Activated naive CD8-positive, alpha-beta T cell treated with anti-CD3 and anti-CD28 coated beads, Interleukin-2, amount 10 ng/mL, durations not matched to agents 7 days and 5 days (primary cell): ENCODE measurements at places on chromosomes 2 and 18. TPM values are rescaled to one million over a fixed set of nuclear protein-coding genes. Genes with fewer than 3 reads are reported as not detected.

DNA sequence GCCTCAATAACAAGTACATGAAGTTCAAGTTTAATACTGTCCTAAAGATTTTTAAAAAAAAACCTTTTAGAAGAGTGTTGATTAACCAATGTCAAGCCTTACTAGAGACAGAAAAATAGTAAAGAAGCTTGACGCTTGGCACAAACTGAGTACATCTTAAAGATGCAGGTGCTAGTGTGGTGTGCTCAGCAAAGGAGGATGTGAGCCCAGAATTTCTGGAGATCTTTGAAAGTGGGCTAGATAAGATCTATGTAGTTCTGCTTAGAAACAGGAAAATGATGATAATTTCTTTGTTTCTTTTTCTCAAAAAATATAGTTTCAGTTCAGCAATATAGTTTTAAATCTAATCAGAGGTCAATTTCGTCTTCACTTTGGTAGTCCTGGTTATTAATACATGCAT lies 118.3 kb upstream of the KLHL14 start:
- no peak for DNase-seq

- no peak for DNase-seq
These were observed 18.3 kb downstream of the FIGN start for GRCh38 chr2:163717515-163717914.

DNA sequence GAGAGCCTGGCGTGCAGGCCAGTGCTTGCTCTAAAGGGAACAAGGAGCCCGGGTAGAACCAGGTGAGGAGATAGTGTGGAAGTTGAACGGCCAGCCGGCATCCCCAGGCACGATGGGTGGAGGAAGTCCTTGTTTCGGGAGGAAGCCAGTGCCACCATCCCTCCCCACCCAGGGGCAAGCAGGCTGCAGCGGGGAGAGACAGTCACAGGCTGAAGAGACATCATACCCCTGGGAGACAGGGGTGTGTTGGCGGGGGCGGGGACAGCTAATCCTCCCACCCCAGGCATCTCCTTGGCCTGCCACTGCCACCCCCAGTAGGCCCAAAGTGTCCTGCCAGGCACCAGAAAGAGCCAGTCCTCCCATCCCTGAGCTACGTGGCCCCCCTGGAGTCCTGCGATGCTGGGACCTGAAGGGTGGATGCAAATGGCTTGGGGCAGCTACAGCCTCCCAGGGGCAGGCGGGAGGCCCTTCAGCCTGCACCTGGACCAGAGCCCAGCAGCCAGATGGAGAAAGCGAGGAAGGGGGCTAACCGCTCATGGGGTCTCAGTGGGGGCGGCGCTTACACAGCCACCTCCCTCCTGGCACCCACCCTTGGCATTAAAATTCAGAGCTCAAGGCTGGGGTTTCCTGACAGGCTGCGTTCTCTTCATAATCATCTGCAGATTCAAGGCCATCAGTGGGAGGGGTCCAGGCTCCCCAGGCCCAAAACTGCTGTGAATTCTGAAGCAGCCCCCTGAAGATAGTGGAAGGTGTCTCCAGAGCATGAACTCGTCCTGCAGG lies 14.8 kb upstream of the GPR55 start:
- DNase-seq = no peak

DNA sequence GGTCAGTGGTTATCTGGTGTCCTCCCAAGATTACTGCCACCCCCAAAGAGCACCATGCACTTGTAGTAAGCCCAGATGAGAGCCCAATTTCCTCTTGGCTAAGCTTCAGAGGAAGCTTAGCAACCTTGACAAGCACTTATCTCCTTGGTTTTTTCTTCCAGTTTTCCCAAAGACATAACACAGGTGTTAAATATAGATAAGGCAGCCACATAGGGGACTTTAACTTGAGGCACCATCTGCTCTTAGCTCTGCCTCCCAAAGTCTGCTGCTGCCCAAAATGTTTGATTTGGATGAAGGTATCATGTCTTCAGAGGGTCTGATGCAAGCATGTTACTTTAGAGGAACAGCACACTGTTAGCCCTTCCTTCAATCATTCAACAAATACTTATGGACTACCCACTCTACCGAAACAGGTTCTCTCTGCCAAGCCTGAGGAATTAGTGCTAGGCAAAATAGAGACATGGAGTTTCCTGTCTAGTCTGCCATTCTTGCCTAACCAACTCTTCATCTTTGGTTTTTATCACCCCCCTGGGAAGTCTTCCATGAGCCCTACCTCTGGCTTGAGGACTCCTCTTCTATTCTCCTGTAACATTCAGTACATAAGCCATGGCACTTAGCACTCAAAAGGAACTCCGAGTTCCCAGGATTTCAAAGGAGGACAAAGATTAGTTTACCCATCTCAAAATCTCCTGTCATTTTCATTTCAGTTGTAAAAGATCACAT lies 73.7 kb downstream of the SP3 start:
- DNase-seq = no peak

DNA sequence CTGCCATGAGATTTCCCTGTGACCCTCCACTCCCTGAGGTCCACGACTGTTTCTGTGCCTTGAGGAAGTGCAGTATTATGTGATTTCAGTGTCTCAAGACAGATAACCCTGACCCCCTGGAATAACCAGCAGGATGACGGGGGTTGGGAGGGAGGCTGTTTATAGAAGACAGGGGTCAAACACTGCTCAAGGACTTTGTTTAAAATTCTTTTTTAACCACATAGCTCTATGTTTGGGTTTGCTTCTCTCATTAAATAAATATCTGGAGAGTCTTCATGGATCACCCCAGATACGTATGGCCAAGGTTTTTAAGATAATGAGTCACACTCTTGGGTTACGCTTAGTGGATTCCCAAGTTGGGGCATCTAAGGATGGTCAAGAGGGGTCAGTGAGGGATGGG lies 523.8 kb upstream of the TNP1 start:
- no peak for DNase-seq

GRCh38 chr2:141482697-141483096 lies 648.1 kb downstream of the LRP1B start:
- DNase-seq = no peak

- DNase-seq = no peak
These were observed 126.2 kb downstream of the DPP4 start for GRCh38 chr2:161947836-161948235.

GRCh38 chr2:234174742-234175141 lies 124.2 kb downstream of the SPP2 start:
- no peak for DNase-seq

GRCh38 chr2:238005528-238005927 lies 38.7 kb downstream of the UBE2F start:
- DNase-seq = no peak

GRCh38 chr2:2735041-2735440 lies 404.0 kb upstream of the MYT1L start:
- no peak for DNase-seq

GRCh38 chr18:72089432-72089831 lies 454.7 kb downstream of the CBLN2 start:
- no peak for DNase-seq

DNA sequence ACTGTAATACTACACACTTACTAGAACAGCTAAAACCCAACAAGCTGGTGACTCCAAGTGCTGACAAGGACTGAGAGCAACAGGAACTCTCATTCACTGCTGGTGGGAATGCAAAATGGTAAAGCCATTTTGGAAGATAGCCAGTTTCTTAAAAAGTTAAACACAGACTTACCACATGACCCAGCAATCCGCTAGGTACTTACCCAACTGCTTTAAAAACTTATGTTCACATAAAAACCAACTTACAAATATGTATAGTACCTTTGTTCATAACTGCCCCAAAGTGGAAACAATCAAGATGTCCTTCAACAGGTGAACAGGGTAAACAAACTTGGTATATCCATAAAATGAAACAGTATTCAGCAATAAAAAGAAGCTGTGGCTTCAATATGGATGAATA lies 153.1 kb upstream of the ZFP36L2 start:
- DNase-seq = no peak

GRCh38 chr18:13437796-13438506 lies 219.4 kb downstream of the LDLRAD4 start:
- DNase-seq = peak; percentile 49

GRCh38 chr18:8262221-8262620 lies 347.0 kb upstream of the RAB12 start:
- DNase-seq = no peak

DNA sequence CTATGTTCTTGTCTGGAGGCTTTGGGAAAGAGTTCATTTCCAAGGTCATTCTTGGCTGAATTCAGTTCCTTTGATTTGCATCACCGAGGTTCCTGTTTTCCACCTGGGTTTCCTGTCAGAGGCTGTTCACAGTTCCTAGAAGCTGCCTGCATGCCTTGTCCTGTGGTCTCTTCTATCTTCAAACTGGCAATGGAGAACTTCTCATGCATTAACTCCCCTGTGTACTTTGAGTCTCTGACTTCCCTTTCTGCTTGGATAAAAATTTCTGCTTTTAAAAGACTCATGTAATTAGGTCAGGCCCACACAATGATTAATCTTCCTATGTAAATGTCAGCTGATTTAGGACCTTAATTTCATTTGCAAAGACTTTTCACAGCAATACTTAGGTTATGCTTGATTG lies 499.3 kb upstream of the FANCL start:
- DNase-seq = no peak

- no peak for DNase-seq
These were observed 51.0 kb downstream of the PRELID3A start for GRCh38 chr18:12458771-12459170.

GRCh38 chr18:8525692-8526091 lies 83.5 kb upstream of the RAB12 start:
- DNase-seq = peak; percentile 61

- no peak for DNase-seq
These were observed 662.9 kb downstream of the IRS1 start for GRCh38 chr2:226136739-226137138.

DNA sequence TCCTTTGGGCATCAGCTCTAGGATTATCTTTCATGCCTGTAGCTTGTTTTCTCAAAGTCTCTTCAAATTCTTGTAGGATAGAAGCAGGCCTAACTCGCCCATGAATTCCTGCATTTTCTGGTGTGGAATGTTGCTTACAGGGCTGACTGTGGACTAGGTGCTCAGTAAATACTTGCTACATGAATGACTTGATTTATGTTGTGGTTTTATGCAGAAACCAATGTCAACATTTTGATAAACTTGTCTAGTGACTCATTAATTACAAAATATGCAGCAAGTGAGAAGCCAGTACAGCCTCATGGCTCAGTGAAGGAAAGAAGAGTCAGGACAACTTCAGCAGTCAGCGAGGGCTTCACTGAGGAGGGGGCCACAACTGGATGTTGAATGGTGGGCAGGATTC lies 110.6 kb upstream of the SIX2 start:
- DNase-seq = no peak

CNGA3 gene
- total RNA-seq = not detected

SCN1A gene
- not detected for total RNA-seq

SMAD7 gene
- 30.1 TPM for total RNA-seq

REEP1 gene
- total RNA-seq = not detected

MPP4 gene
- total RNA-seq = not detected

SP140 gene
- total RNA-seq = 58.7 TPM

NTSR2 gene
- not detected for total RNA-seq

ANAPC1 gene
- 58.8 TPM for total RNA-seq

TTC32 gene
- total RNA-seq = 41.2 TPM

BUB1 gene
- 91.9 TPM for total RNA-seq

OTOS gene
- total RNA-seq = not detected

TSPYL6 gene
- total RNA-seq = not detected

POTEC gene
- not detected for total RNA-seq

CFC1 gene
- total RNA-seq = not detected
